ELF-1 (cell line): ENCODE measurements at places on chromosomes 7 and 10.
A peak's percentile ranks its signal among the peaks of the same experiment; 100 is the strongest.

- no peak for DNase-seq
Measured at GRCh38 chr10:33569702-33570101, 235.2 kb upstream of the NRP1 start.

DNA sequence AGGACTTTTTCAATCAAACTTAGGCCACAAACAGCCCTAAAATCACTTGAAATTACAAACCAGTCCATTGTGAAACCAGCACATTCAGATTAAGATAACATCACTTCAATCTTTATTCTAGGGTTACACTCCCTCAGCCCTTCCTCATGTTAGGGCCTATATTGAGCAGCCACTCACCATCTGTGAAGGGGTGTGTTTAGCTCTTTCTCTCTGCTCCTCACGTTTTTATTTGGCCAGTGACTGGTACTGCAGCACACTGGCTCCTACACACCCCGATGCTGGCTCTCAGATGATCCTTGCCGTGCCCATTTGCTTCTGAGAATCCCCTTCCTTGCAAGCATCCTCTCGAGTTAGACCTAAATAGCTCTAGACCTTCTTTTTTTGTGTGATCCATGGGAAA lies 604.5 kb downstream of the INHBA start:
- DNase-seq, result no peak

- peak; percentile 75 for DNase-seq
Measured at GRCh38 chr7:127822822-127823508, 171.0 kb downstream of the SND1 start.

DNA sequence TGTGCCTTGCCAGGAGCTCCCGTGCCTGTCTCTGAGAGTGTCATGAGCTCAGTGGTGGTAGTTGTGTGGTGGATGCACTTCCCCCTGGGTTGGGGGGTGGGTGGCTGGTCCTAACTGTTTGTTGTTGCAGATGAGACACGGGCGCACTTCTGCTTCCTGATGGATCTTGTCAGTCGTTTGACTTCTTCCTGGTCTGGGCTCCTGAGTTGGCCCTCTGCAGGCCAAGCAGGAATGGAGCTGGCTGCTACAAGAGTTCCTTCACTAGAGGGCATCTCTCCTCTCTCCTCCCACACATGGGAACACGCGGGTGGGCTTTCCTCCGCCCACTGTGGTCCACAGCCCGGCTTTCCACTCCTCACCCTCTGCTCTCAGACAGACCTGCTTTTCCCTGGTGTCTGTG lies 82.0 kb downstream of the BMS1 start:
- no peak for DNase-seq
